ENCODE measurements at places on chromosomes 5 and 9.

DNA sequence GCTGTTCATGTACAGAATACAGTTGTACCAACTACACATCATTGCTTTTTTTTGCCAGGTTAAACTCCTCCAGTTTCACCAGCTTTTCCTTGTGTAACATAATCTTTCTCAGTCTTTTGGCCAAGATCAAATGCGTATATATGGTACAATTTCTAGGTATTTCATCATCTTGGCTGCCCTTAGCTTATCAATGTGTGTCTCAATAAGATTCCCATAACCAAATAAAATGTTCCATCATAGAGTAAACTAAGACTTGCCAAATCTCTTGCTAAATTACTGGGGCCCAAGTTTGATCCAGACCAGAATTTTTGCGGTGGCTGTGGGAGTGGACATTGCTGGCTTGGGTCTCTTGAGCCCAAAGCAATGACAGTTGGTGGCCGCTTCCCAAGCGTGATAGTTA is 24.3 kb upstream of the ERBIN start:
- no peak for DNase-seq

- no peak for DNase-seq
Observed at GRCh38 chr9:38671748-38672147, 48.2 kb downstream of the FAM240B start.

GRCh38 chr9:12814877-12815237 is 40.0 kb downstream of the LURAP1L start:
- no peak for DNase-seq

DNA sequence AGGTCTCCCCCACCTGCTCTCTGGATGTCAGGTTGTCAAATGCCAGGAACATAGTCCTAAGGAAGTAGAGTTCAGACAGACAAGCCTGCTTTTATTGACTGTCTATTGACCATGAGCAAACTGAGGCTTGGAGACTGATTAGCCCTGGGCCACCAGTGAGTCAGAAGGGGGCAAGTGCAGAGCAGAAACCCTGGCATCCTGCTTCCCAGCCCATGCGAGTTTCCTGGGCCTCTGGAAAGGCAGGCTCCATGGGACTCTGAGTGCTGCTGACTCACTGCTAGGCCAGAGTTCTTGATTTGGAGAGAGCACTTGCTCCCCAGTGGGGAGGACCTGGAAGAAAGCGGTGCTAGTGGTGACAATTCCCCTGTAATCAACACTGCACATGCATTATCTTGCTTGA is 2.8 kb upstream of the HBEGF start:
- DNase-seq: no peak

- no peak for DNase-seq
Observed at GRCh38 chr9:20623021-20623747, 885 bp upstream of the MLLT3 start.

DNA sequence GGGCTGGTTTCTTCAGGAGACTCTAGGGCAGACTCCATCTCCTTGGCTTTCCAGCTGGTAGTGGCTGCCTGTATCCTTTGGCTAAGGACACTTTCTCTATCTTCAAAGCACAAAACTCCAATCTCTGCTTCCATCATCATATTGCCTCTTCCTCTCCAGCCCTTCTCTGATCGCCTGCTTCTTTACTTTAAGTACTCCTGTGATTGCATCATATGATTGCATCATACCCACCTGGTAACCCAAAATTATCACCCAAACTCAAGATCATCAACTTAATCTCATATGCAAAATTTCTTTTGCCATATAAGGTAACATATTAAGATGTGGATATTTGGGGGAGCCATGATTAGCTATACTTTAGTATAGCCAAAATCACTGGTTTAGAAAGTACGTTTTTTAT is 1092.6 kb upstream of the CDH6 start:
- no peak for DNase-seq

DNA sequence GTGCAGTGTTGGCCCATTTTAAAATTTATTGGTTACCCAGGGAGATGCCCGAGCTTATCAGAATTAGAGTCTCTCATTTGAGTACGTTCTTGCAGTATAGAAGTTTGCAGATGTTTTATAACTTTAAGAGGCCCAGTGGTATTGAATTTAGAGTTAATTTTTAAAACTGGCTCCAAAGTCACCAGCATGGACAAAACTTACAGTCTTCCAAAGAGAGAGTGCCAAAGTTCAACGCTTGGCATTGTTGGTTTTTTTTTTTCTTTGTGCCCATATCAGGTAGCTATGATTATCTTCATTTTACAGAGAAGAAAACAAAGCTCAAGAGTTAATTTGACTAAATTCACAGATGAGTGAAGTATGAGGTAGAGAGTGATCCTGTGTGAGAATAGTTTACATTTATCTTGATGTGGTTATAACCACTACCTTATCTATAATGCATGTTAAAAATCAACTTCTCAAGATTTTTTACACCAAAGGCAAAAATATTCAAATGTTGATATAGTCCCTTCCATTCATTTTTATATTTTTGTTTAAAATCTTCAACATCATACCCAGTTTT is 273.7 kb upstream of the DMRT1 start:
- DNase-seq: no peak

DNA sequence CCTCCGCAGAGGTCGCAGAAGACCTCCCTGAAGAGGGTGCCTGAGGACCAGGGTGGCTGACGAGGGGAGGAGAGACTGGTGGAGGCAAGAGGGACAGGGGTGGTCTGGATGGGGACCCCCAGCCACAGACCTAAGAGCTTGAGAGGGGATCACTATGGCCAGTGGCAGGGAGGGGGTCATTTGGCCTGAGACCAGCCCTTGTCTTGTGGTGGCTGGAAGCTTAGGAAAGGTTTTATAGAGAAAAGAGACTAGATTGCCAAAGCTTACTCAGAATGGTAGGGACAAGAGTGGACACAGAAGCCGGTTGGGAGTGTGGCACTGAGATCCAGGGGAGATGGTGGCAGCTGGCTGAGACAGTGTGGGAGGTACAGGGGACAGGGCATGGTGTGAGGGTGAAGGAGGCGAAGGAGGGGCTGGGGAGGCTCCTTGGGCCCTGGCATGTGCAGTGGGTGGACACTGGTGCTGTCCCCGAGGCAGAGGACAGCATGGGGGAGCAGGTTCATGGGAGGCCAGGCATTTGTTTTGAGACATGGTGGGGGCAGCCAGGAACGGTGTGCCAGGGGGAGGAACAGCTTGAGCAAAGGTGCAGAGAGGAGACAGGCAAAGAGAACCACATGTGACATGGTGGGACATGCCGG is 123.0 kb downstream of the C9orf50 start:
- no peak for DNase-seq

GRCh38 chr5:94908889-94909480 is 290.5 kb downstream of the SLF1 start:
- no peak for DNase-seq

GRCh38 chr5:125228363-125229070 is 482.1 kb upstream of the ZNF608 start:
- no peak for DNase-seq

DNA sequence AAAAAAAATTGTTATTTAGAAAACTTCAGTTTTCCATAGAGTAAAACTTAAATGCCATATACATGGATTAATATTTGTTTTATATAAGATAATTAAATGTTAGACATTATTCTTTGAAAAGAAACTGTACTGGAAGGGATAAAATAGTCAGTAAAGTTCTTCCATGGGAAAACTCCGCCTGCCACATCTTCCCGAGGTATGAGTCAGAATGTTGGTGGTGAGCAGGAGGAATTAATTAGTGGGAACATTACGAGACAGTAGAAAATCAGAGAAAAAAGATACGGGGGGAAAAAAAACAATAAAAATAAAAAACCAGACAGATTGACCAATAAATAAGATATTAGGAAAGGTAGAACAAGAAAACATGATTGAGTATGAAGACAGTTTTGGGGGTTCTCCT is 930.3 kb upstream of the C9orf72 start:
- DNase-seq: no peak

GRCh38 chr9:97480749-97481148 is 20.7 kb upstream of the TMOD1 start:
- DNase-seq: no peak
